ENCODE measurements at places on chromosomes 2 and 18.

GRCh38 chr2:112140899-112141625, 2.9 kb downstream of the FBLN7 start:
- DNase-seq = no peak

GRCh38 chr2:214730800-214731407, 78.6 kb downstream of the BARD1 start:
- DNase-seq = peak; percentile 4

- peak; percentile 29 for DNase-seq
Observed at GRCh38 chr18:10142496-10143160, 228.8 kb downstream of the VAPA start.

GRCh38 chr2:215888680-215889079, 124.7 kb downstream of the MREG start:
- DNase-seq = no peak

DNA sequence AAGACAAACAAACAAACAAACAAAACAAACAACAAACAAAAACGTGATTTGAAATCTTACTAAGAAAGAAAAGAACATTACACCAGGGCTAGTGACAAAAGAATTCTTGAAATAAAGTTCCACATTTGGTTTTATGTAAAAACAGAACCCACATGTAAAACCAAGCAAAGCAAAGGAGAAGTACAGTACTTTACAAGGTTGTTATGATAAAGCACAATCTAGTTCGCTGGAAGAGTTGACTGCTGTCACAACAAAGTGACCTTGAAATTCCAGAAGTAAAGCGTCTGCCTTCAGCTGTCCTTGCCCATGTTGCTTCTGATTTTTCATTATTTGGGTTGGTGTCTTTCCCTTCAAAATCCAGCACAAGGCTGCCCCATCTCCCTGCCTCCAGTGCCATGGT, 94.8 kb upstream of the CYRIA start:
- no peak for DNase-seq

DNA sequence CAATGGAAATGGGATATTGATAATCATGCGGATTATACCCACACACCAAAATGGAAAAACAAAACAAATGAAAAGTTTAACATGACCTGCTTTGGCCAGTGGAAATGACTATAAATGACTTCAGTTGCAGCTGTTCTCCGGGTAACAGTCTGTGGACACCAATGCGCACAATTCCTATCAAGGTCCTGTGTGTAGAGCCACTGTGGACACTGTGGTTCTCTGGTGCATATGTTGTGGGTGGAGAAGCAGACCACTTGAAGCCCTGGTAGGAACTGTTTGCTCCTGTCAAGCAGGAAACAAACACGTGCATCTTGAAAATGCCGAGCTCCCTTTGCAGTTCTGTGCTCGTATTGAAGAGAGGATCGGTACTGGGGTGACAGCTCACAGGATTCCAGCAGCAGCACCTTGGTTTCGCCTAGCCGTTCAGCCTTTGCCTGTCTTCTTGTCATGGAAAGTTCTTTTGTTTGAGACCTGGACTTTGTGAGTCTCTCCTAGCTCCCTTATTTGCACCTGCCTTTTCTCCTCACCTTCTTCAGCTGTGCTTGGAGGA, 32.9 kb downstream of the NCK2 start:
- DNase-seq = no peak

GRCh38 chr2:3770724-3771415, 67.5 kb downstream of the DCDC2C start:
- no peak for DNase-seq

DNA sequence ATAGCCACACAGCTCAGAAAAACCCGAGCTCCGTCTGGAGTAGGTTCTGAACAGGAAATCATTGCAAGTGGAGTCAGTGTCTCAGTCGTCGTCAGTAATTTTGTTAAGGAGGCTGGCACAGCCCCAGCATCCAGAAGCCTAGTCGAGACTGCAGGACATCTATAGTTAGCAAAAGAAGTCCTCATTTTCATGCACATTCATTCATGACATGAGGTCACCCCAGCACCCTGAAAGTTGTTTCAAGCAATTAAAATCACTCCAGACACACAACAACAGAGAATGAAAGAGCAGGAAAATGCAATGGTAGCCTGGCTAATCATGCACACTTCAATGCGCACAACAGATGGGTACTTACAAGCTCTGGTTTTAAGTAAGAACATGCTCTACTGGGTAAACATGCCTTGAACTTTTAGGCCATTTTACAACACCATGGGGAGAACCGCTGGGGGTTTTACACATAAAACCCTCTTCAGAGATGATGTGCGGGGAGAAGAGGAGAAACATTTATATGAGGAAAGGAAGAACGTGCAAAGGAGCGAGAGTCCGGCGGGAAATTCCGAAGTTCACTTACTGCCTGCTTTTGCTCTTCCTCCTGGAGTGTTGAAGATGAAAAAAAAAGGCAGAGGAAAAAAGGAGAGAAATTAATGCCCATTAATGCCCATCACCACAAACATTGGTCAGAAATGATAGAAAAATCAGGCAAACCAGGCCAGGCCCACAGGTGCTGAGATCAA, 77.4 kb upstream of the DNMT3A start:
- DNase-seq = no peak

DNA sequence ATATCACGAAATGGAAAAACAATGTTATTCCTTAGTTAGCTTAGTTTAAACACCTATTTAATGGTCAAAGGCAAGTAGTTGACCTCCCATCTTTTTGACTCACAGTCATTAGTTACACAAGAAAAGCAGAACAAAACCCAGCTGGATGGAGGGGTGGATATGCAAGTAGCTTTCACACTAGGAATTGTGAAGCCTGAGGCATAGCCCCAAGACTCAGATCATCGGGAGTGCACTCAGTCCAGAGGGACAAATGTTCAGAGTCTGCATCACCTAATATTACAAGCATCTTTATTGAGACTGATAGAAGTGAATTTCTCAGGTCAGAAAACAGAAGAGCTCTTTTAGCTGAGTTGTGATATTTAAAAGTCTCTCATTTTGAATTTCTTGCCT, 15.5 kb upstream of the CPS1 start:
- no peak for DNase-seq

GRCh38 chr2:202032846-202033316, 774 bp upstream of the FZD7 start:
- DNase-seq = peak; percentile 21

GRCh38 chr2:114286438-114286837, 156.0 kb upstream of the DPP10 start:
- DNase-seq = no peak

- no peak for DNase-seq
Observed at GRCh38 chr2:15760232-15760910, 168.7 kb downstream of the DDX1 start.

DNA sequence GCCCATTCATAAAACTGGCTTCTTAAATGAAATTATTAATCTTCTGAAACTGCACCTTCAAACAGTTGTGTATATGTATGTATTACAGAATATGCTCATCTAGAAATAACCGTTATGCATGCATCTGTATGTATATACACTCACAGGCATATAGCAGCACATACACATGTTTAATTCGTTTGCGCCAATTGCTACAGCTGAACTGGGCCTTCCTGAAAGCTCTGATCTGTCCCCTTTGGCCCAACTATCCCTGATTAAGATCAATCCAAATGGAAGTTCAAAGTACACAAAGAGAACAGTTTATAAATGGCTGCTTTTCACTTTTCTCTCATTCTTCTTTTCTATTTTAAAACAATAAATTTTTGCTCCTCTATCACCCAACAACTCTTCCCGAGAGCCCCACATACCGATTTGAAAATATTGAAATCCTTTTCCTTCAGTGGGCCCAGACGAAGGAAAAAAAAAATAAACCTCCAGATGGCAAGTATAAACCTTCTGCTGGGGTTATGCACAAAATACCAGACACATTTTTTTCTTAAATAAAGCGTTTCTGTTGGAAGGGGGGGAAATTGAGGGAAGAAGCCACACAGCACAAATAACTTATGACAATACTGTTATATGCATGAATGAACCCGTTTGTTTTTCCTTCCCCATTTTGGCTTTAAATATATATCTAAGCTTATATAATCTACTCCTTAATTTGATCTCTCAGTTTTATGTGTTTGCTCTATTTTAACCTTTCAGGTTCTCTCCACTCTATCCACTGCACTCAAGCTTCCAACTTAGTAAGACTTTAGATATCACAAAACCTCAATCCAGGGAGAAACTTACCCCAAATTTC, 267.3 kb downstream of the TCF4 start:
- no peak for DNase-seq

- peak; percentile 70 for DNase-seq
Observed at GRCh38 chr2:171598713-171599319, 76.5 kb downstream of the CYBRD1 start.

DNA sequence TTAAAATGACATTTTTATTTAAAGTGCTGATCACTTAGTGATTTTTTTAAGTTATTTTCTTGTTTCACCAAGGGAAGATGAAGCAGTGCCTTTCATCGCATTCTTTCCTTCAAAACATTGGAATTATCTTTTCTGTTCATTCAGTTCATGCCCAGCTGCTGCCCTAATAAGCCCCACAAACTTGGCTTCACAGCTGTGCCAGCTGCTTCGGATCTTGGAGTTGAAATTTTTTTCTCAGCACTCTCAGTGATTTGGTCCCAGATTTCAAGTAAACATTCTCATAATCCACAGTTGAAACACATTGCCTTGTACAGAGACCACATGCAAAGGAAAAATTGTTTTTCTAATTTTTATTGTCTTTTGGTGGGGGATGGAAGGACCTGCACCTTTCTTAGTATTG, 353.3 kb upstream of the LRP1B start:
- no peak for DNase-seq

DNA sequence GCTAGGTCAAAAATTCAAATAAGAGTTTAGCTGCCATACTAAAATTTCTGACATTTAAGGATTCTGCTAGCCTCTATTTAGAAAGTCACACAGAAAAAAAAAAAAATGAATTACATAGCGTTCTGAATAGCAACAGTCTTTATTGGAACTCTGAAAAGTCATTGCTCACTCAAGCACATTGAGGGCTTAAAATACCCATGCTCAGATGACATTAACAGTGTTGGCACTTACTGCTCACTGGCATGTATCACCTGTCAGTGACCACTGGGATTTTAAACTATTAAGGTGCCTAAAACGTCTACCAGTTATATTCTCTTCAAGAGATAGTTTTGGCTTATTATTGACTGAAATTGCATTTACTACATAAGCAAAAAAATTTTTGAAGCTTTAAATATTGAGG, 468.0 kb upstream of the SPHKAP start:
- no peak for DNase-seq

- DNase-seq = no peak
Observed at GRCh38 chr2:70690846-70691245, 77.2 kb downstream of the ADD2 start.

GRCh38 chr2:176074919-176075425, 8.8 kb downstream of the EVX2 start:
- no peak for DNase-seq

- DNase-seq = peak; percentile 48
Observed at GRCh38 chr2:175251425-175252041, 70.0 kb upstream of the ATP5MC3 start.

DNA sequence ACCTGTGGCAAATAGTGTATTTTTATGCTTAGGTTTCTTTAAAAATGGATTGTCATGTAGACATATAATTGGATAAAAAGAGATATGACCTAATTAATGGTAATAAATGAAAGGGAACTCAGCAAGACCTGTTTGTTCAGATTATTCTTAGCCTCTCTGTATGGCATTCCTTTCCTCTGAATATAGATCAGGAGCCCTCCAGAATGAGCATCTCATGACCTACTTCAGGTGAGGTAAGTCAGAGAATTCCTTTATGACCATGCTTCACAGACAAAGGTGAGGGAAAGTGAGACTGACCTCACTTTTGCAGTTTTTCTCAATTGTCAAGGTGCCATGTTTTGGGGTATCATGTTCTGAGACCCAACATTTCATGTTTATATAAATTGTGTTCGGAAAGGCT, 1744.3 kb upstream of the PIK3C3 start:
- peak; percentile 82 for DNase-seq

DNA sequence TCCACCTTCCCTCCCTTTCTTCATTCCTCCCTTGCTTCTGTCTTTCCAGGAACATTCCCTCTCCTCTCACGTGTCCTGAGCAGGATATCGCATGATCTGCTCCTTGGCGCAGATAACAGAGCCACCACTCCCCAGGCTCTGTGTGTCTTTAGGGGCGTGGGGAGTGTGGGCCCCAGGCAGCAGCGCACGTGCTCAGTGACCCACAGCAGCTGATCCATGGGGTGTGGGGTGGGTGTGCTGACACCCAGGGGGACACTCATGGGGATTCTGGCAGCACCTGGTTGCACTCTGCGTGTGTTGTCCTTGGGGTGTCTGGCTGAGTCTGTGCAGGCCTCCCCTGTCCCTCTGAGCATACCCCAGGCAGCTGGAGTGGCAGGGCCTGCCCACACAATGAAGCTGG, 9.9 kb upstream of the FOSL2 start:
- no peak for DNase-seq

GRCh38 chr2:182559623-182560022, 132.8 kb upstream of the PDE1A start:
- DNase-seq = peak; percentile 64

DNA sequence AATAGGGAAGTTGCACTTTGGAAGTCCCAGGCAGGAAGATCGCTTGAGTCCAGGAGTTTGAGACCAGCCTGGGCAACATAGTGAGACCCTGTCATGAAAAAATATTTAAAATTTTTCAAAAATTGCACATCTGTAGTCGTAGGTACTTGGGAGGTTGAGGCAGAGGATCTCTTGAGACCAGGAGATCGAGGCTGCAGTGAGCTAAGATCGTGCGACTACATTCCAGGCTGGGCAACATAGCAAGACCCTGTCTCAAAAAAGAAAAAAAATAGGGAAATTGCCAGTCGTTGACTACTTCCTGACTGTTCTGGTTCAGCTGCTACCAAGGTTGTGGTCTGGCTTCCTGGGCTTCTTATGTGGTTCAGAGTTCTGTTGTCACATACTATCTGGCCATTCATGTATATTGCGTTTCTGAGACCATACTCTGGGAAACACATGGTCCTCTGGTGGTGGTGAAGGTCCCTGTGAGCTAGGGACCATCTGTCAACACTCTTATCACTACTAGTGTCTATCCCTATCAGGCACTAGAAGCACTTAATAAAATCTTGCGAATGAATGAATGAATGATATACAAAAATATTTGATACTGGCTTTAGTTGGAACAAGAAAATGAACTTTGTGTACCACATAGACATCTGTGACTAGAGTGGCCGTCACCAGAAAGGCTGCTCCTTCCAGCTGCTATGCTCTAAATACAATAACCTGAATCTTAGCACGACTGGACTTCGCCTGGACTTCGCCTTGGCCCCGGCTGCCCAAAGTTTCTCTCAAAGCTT, 861 bp upstream of the KLHL23 start:
- no peak for DNase-seq

Data from bronchial epithelial cell (primary cell).